ENCODE measurements at places on chromosomes 2 and 18.

DNA sequence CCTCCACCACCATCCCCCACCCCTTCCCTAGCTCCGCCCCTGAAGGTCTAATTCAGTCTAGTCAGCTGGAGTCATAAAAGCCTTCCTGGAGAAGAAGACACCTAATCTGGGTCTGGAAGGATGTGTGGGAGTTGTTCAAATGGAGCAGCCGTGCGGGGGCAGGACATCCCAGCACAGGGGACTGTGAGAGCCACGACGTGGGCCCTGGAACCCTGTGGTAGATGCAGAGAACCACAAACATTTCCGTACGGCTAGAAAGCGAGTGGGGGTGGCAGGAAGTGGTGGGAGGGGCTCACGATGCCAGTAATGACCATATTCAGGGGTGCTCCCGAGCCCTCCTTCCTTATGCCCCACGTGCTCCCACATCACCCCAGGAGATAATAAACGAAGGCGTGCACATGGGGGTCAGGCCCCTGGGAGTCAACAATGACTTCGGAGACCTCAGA is 20.9 kb upstream of the COL6A3 start:
- peak; percentile 78 for DNase-seq

DNA sequence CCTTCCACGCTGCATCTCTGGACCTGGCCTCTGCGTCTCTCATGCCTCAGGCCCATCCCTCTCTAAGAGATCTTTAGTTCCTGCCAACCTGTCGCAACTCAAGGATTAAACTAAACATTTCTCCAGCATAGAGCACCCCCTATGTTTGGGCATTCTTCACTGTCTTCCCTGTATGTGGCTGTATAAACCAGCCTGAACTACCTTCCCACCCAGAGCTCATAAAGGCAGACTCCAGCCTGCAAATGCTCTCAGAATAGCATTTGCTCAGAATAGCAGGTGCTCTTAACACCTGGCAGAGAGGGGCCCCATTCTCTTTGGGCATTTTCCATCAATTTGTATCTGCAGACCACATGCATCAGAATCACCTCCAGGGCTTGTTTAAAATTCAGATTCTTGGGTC is 83.4 kb downstream of the EHD3 start:
- no peak for DNase-seq

GRCh38 chr2:100623930-100624329 is 61.1 kb downstream of the PDCL3 start:
- DNase-seq, result no peak

DNA sequence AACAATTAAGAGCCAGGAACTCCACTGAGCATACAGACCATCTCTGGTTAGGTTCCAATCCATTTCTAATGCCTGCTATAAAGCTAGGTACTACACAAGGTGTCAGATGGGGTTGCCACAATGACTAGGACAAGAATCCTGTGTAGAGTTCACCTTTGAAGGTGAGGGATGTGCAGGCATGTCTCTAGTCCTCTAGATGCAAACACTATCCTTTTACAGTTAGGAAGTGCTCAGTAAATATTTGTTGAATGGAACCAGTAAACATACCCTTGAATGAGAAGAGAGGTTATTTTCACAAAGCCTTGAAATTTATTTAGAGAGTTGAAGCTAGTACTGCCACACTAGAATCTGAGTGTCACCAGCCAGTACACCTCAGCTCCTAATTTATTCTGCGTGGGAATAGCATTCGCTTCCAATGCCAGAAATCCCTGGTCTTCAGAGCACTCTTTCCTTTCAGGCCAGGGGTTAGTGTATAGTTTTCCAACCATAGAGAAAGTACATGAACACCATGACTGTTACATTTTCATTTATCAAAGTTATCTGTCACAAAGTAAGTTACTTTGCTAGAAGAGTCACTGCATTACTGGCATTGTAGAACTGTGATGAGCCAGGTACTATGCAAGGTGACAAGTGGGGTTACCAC is 48.3 kb downstream of the STAT1 start:
- no peak for DNase-seq

All from stimulated activated CD4-positive, alpha-beta T cell treated with anti-CD3 and anti-CD28 coated beads, Interleukin-12 subunit alpha, Interleukin-12 subunit beta, amount 100 ng/mL, for 48 hours (primary cell).